ENCODE measurements at places on chromosomes 3 and 15. TPM values are rescaled to one million over a fixed set of nuclear protein-coding genes. Genes with fewer than 3 reads are reported as not detected.

GRCh38 chr3:15858547-15859506, 61.0 kb upstream of the ANKRD28 start:
- H3K27me3 ChIP-seq, result no peaks in the 10 kb centered on the region
- peaks cover 41% of the 10 kb centered on the region for H3K4me1 ChIP-seq
- peaks cover 3% of the 10 kb centered on the region for H3K36me3 ChIP-seq
- peak; percentile 79 for DNase-seq

DNA sequence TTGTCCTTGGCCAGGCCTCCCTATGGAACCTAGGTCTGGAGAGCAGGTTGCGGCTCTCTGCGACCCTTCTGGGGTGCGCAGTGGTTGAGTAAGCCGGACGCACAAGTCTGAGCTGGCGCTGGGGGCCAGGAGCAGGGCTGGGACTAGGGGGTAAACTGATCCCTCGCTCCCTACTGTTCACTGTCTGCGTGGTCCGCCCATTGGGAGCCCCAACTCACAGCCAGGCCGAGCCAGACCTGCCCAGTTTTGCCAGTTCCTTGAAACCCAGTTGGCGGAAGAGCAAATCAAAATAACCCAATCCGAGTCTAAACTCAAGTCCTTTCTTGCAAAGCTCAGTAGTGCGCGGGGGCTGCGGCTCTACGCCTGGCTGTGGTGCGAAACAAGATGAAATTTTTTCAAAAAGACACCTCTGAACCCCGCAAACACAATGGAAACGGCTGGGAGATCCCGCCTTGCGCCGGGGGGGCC, 17.5 kb downstream of the RGMA start:
- no peak overlapping the region for H3K27ac ChIP-seq
- H3K4me1 ChIP-seq, result peaks cover 17% of the 10 kb centered on the region
- H3K36me3 ChIP-seq, result no peaks in the 10 kb centered on the region
- DNase-seq, result no peak

The VILL gene
- 12.5 TPM for total RNA-seq

The OXTR gene
- 0.62 TPM for total RNA-seq

- no peaks in the 10 kb centered on the region for H3K27me3 ChIP-seq
- no peaks in the 10 kb centered on the region for H3K36me3 ChIP-seq
- no peak overlapping the region for H3K4me3 ChIP-seq
- no peaks in the 10 kb centered on the region for H3K4me1 ChIP-seq
These were observed 153.9 kb upstream of the SETMAR start for GRCh38 chr3:4149296-4149695.

- no peak for DNase-seq
- peaks cover 2% of the 10 kb centered on the region for H3K36me3 ChIP-seq
- peak overlapping the region; percentile 26 for H3K4me3 ChIP-seq
- H3K27ac ChIP-seq, result peak overlapping the region; percentile 27
- no peaks in the 10 kb centered on the region for H3K27me3 ChIP-seq
These were observed 45.4 kb upstream of the TERB2 start for GRCh38 chr15:44910981-44911625.

- H3K36me3 ChIP-seq, result no peaks in the 10 kb centered on the region
- H3K4me3 ChIP-seq, result no peak overlapping the region
- H3K4me1 ChIP-seq, result no peaks in the 10 kb centered on the region
- H3K27ac ChIP-seq, result no peak overlapping the region
These were observed 420.4 kb upstream of the SEMA6D start for GRCh38 chr15:47296881-47297280.

All from activated T-cell treated with anti-CD3 and anti-CD28 coated beads, Interleukin-2, amount 50 U/mL, for 72 hours (primary cell).